Stimulated activated CD8-positive, alpha-beta memory T cell treated with anti-CD3 and anti-CD28 coated beads, Interleukin-2, amount 100 ng/mL, for 1 hour (primary cell): ENCODE measurements at places on chromosomes 12 and 14.

- no peak for DNase-seq
Observed at GRCh38 chr12:24895612-24896011, 53.3 kb downstream of the BCAT1 start.

DNA sequence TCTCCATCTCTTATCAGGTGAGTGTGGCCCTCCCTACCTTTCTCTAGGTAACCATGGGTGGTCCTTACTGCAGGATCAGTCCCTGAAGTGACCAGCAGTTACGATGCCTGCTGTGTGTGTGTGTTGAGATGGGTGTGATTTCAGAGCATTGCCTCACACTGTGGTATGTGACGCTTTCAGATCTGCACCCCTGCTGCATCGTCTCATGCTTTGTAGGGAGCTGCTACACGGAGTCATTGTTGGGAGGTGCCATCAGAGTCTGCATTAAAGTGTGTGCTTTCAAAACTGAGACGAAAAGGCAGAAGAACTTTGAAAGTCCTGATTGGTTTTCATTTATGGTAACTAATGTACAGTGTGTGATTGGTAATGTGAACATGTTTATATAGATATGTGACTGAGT is 150.5 kb downstream of the PELI2 start:
- no peak for DNase-seq

DNA sequence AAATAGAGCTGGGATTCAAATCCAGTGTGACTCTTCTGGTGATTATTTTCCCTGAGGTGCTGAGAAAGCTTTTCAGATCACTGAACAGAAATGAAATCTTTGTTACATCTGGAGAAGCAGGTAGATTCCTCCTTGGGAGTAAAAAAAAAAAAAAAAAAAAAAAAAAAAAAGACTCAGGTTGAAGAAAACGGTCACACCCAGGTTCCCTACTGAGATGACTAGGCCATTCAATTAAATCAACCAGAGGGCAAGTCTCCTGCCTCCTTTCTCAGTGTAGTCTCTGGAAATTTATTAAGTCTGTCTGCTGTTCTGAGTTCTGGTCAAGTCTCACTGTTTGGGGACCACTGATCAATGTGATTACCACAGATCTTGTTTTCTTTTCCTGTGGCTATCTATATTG is 24.0 kb downstream of the ARG2 start:
- no peak for DNase-seq

DNA sequence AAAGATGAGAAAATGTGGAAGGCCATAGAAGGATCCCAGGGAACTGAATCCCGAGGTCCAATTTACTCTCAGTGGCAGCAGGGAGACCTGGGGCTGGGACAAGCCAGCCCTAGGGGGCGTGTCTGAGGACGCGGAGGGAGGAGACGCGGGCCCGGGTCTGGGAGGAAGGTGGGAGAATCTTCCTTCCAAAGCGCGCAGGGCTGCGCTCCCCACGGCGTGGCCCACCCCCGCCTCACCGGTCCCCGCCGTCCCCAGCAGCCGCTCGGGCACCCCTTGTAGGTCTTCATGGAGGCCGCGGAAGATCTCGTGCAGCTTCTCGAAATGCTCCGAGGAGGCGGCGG is 323 bp downstream of the VTI1B start:
- peak; percentile 4 for DNase-seq

GRCh38 chr14:61145034-61145902 is 135.9 kb downstream of the TMEM30B start:
- DNase-seq = no peak

DNA sequence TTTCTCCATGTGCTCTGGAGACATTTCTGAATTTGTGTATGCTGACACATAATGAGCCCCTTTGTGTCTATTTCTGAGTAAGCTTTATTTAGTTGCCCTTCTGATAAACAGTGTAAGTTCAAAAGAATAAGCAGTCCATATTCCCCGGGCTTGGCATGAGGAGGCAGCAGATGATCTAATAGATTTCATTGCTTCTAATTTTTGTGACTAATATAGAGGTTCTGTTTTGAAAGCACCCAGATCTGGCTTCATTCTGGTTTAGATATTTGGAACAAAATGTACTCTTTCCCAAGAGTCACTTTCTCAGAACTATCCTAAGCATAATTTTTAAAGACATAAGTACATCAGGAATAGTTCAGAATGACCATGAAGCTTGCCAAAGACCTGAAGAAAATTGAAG is 290.9 kb downstream of the BTG1 start:
- no peak for DNase-seq

- DNase-seq = no peak
Observed at GRCh38 chr12:93802293-93802692, 125.1 kb downstream of the CRADD start.

GRCh38 chr12:27332714-27333402 is at the start of gene BMAL2:
Gene BMAL2 (plus strand): TSS chr12:27332836. CDS start chr12:27333073, 237 bp downstream.
- DNase-seq = no peak

DNA sequence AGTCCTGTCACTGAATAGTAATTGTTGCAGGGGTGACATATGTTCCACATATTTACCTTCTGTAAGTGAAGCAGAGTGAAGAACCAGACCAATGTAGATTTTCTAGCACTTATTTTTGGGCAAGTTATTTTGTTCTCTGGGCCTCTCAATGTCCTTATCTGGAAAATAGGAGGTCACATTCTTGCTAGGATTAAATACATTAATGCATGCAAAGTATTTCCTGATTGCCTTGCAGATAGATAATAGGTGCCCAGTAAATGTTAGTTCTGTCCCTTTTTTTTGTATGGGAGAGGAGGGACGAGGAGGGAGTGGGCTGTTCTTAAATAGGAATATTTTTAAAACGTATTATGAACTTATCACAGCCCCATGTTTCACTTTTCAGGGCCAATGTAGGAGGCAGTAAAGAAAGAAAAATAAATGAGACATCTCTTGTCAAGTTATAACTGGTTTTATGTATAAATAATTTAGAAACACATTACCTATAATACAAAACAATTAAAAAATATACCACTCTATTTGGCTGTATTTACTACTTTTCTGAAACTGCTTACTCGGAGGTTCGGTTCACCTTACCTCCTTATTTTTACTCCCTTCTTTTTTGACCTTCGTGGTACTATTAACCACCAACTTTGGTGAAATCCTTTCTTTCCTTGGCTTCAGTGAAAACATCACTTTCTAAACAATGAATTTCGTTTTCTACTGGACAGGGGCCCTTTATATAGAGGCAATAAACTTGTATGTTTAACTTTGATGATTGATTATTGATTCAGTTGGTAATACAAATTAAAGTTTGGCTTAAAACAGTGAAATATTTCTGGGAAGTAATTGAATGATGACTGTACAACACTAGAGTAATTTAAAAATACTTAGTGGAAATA is 41.9 kb downstream of the DIP2B start:
- DNase-seq = no peak

GRCh38 chr14:96806836-96807235 is 9.7 kb downstream of the VRK1 start:
- no peak for DNase-seq

- no peak for DNase-seq
Observed at GRCh38 chr12:15209782-15210181, 11.4 kb downstream of the RERG start.

DNA sequence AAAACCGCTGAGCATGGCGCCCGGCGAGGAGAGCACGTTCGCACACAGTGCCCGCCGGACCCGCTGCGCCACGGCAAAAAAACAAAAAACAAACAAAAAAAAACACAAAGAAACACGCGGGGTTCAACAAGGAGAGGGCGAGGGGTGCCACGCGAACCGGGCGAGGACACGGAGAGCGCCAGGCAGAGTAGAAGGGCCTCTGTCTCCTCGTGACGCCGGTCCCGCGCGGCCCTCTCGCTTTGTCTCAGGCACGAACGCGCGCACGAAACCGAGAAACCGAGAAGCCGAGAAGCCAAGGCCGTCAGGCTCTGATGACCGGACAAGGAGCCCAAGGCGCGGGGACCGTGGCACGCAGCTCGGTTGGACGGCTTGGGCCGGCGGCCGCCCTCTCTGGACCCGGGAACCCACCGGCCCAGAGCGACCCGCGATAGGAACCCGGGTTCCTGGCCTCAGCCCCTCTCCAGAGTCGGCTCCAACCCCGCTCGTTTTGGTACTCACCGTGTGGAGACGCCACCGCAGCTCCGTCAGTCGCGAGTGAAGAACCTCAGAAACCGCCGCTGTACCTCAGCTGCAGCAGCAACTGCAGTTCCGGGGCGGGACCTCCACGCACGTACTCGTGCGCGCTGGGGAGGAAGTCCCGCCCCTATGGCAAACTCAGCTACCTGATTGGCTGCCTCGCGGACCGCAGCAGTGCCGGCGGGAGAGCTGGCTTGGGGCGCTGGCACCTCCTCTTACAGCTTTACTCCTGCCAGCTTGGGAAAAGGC is at the start of the genes DDX24 and IFI27L1:
DDX24 (minus strand) TSS at position 582 of the 765 bp plus-strand sequence. CDS start 1,460 bp downstream, outside the sequence.
IFI27L1 (plus strand) TSS at position 690 of the 765 bp plus-strand sequence. CDS start 15,628 bp downstream, outside the sequence.
- peak; percentile 93 for DNase-seq

- no peak for DNase-seq
Observed at GRCh38 chr14:33528655-33529054, 422.2 kb downstream of the EGLN3 start.

DNA sequence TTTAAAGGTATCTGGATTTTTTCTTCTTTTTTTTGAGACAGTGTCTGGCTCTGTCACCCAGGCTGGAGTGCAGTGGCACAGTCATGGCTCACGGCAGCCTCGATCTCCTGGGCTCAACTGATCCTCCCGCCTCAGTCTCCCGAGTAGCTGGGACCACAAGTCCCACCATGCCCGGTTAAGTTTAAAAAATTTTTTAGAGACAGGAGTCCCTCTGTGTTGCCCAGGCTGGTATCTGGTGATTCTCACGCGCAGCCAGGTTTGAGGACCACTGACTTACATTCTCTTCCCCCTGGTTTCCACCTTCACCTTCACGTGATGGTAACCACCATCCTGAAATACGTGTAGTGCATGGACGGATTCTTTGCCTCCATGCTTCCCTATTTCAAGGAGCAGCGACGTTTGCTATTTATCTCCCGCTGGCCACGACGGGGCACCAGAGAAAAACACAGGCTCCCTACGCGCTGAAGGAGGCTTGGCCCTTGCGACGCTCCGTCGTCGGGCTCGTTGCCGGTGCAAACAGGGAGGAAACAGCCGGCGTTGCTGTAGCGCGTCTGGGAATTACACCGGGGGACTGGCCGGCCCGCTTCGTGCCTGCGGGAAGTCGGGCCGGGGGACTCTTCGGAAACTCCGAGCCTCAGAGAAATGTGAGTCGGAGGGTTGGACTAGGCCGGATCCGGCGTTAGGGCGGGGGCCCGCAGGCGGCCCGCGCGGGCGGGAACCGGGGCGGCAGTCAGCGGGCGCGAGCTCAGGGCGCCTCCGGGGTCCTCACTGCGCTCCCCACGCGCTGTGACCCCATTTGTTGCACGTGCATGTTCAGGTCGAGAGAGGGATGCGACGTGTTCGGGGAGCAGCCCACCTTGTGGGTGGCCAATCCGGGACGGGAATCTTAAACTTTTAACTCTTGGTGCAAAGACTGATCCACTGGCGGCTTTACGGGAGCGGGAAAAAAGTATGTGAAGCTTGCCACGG is at the start of gene TCHP:
TCHP (plus strand) TSS at position 492 of the 969 bp plus-strand sequence. CDS start 2,753 bp downstream, outside the sequence.
- DNase-seq = peak; percentile 39

GRCh38 chr14:36515105-36515593 is 4.9 kb downstream of the NKX2-1 start:
- DNase-seq = no peak

DNA sequence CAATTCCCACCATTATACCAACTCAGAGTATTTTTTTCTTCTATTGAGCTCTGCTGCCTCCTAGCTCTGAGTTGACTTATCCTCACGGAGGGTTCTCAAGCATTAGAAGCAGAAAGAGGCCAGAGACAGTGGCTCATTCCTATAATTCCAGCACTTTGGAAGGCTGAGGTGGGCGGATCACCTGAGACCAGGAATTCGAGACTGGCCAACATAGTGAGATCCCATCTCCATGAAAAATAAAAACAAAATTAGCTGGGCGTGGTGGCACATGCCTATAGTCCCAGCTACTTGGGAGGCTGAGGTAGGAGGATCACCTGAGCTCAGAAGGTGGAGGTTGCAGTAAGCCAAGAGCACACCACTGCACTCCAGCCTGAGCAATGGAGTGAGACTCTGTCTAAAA is 21.0 kb downstream of the HPD start:
- DNase-seq = no peak

- DNase-seq = no peak
Observed at GRCh38 chr12:124413915-124414314, 119.0 kb downstream of the RFLNA start.

GRCh38 chr14:33359288-33359881 is 420.7 kb downstream of the NPAS3 start:
- DNase-seq = no peak

- DNase-seq = no peak
Observed at GRCh38 chr14:78086342-78086741, 83.8 kb upstream of the NRXN3 start.

GRCh38 chr12:63841571-63841970 is 2.9 kb upstream of the SRGAP1 start:
- DNase-seq = no peak

- no peak for DNase-seq
Observed at GRCh38 chr14:91111443-91111842, 2.4 kb upstream of the DGLUCY start.

GRCh38 chr12:79067977-79068376 is 203.4 kb downstream of the SYT1 start:
- DNase-seq = no peak

DNA sequence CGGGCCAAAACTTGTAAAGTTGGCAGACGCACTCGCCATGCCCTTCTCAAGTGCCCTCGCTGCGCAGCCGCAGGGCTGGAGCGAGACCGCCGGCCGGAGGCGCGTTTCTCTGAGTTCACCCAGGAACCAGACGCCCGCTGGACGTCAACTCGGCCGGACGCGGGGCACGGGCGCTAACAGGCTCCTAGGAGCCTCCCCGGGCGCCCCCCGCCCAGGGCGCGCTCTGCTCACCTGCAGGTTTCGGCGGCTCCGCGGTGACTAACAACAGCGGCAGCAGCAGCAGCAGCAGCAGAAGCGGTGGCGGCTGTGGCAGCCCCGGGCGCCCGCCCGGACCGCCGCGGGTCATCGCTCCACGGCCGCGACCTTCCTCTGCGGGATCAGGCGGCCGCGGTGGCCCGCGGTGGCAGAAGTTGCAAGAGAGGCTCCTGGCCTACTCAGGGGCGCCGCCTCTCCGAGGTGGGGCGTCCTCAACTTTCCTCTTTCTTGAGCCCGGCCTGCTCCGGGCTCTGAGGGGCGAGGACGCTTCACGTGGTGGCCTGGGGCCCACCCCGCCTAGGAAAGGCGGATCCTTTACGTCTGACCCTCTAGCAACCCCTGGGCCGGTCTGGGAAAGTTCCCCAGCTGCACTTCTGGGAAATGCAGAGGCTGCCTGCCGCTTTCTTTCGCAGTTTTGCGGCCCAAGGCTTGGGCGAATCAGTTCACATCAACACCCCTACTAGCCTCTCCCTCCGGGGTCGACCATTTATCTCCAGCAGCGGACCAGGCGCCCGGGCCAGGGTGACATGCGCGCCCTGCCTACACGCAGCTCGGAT is at the start of gene PLBD1:
PLBD1 (minus strand) TSS at position 533 of the 812 bp plus-strand sequence; CDS start at position 346, 187 bp downstream.
- DNase-seq = no peak

- no peak for DNase-seq
Observed at GRCh38 chr12:76226397-76226796, 121.8 kb downstream of the BBS10 start.

DNA sequence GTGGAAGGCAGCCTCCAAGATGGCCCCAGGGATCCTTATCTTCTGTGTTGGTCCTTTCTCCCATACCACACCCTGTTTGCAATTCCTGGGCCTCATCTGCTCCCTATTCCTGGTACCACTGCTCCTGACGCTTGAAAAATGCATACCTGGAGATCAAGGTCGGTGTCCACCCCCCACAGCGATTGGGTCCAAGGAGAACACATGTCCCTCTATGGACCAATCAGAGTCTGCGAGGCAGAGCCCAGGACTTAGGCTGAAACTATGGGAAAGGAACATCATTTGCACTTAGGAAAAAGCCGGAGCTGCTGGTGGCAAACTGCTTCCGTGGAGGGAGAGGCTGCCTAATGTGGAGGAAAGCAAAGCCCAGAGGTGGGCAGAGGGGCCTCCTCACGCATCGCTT is 33.3 kb upstream of the ITPK1 start:
- no peak for DNase-seq

- no peak for DNase-seq
Observed at GRCh38 chr12:107610021-107610859, 75.4 kb upstream of the PWP1 start.
